Activated naive CD4-positive, alpha-beta T cell treated with anti-CD3 and anti-CD28 coated beads, Interleukin-2, amount 50 U/mL, for 16 hours (primary cell): ENCODE measurements at places on chromosomes 5 and 9.

DNA sequence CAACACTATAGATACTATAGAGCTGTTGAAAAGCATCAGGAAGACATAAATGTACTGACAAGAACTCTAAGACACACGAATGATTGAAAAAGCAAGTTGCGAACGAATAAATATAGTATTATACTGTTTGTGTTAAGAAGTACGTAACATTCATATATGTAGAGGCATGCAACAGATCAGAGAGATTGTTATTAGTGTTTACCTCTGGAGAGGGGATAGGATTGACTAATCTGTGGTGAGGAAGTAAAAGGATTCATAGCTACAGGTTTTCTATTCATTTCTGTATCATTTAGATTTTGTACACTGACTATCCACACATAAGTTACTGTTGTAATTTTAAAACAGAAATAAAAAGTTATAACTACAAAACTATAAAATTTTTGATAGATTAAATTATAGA, 147.6 kb upstream of the SV2C start:
- no peak for DNase-seq

GRCh38 chr5:32144378-32145207, 29.5 kb downstream of the GOLPH3 start:
- DNase-seq = no peak

DNA sequence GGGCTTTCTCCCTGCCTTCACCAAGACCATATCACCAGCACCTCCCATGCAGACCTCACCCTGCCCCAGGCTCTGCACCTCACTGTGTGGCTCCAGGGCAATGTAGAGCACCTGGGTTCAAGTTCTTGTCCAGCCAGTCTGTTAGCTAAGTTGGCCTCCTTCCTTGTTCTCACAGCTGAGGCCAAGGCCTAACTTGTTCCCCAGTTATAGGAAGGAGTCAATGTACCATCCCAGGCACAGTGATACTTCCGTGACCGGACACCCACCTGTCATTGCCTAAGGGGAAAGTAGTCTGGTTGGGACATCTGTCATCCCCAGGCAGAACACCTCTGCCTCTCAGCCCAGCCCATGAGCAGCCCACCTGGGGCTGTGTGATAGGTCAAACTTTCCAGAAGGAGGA, 14.4 kb upstream of the ARAP3 start:
- no peak for DNase-seq

GRCh38 chr5:45038366-45038987, 229.7 kb downstream of the MRPS30 start:
- no peak for DNase-seq

DNA sequence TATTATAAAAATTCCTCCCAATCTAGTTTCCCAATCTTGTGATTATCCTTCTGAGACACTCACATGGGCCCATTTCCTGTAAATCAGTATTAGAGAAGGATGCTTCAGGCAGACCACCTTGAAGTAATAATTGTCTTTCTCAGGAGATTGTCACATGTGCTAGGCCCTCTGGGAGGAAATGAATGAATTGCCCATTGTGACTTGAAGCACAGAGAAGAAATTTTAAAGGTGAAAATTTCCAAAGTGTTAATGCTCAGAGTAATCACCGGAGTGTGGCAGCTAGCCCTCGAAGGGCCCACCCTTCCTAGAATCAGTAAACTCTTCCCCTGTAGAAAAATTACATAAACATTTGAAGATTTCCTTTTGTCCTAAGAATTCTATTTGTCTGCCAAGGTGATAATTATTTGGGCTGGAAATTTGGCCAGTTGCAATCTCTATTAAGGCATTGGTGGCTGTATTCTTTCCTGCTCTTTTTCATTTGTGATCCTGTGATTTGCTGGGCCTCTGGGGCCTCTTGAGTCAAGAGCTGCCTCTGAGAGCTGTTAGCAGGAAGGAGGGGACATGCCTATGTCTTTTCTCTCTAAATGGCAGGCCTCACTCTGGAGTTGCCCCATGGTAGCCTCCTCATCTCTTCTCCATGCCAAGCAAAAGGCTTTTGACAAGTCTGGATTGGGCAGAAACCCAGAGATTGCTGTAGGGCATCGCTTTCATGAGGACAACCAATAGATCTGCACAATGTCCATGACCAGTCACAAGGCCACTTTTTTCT, 371.5 kb upstream of the ACTBL2 start:
- DNase-seq = no peak

GRCh38 chr5:143222287-143223231, 180.9 kb downstream of the NR3C1 start:
- no peak for DNase-seq

DNA sequence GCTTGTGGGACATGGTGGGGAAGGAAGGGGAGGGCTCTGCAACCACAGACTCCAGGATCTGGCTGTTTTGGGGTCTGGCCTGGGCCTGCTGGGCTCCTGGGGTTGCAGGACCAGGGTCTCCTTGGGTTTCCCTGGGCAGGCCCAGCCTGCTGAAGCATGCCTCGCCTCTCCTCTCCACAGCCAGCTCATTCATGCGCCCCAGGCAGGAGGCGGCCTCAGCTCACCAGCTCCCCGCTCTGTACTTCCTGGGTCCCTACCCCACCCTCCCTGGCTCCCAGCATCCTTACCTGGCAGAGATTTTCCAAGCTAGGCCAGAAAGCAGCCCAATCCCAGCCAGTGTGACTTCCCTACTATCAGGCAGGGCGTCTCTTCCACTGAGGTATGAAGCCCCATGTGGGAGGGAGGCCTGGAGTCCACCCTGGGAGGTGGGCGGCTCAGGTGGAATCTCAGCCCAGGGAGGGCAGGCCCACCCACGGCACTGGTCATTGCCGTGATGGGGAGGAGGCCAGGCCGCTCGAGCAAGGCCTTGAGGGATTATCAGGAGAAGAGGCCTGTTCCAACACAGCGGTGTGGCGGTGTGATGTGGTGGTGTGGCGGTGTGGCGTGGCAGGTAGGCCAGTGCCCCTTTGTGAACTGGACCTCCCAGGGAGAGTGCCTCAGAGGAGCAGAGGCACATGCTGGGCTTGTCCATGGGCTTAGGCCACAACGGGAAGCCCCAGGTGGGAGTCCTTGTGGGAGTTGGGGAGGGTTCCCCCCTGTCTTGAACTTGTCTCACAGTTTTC, 103.4 kb downstream of the DAB2IP start:
- DNase-seq = no peak

- no peak for DNase-seq
Observed at GRCh38 chr5:103901885-103902284, 339.3 kb upstream of the NUDT12 start.

GRCh38 chr5:78821536-78822021, 163.5 kb downstream of the ARSB start:
- DNase-seq = no peak

GRCh38 chr5:120917214-120917758, 453.2 kb downstream of the PRR16 start:
- DNase-seq = no peak

DNA sequence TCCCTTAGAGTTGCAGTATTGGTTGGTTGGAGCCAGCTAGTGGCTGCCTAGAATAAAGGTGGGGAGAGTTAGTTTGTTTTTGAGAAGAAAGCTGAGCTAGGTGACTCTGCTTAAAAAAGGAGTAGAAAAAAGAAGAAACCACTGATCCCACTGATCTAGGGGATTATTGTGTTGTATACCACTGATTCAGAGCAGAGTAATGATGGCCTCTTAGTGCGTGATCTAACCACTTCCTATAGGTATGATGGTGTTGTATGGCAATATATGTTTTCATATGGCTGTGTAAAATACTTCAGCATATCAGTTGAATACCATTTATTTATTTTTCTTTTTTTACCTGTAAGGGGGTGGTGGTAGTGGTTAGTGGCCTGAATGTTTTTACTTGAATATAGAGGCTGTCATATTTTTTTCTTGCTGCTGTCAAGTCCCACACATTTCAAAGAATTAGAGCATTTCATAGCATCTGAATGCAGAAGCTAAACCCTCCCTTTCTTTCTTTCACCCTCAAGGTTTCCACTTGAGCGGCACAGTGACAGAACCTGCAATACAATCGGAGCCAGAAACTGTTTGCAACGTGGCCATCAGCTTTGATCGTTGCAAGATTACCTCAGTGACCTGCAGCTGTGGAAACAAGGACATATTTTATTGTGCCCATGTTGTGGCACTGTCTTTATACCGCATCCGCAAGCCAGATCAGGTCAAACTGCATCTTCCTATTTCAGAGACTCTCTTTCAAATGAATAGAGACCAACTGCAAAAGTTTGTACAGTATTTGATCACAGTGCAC, 140.3 kb downstream of the ZSWIM6 start:
- DNase-seq = no peak

DNA sequence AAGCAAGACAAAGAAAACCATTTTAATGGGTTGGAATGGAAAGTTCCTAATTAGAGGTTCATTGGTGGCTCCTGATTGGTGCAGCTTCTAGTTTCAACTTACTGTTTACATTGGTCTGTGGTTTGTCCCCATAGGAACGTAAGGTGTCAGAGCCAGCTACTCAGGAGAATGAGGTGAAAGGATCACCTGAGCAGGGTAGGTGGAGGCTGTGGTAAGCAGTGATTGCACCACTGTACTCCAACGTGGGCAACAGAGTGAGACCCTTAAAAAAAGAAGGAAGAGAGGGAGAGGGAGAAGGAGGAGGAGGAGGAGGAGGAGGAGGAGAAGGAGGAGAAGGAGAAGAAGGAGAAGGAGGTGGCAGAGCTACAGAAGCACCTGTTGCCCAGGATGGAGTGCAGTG, 30.4 kb downstream of the KCNIP1 start:
- no peak for DNase-seq

- DNase-seq = no peak
Observed at GRCh38 chr5:121725450-121725849, 126.2 kb upstream of the FTMT start.

GRCh38 chr5:80097451-80097850, 62.3 kb downstream of the THBS4 start:
- DNase-seq = no peak

- no peak for DNase-seq
Observed at GRCh38 chr5:74576941-74577456, 63.5 kb downstream of the ENC1 start.

GRCh38 chr9:97136421-97136820, 97.5 kb upstream of the CTSV start:
- no peak for DNase-seq

DNA sequence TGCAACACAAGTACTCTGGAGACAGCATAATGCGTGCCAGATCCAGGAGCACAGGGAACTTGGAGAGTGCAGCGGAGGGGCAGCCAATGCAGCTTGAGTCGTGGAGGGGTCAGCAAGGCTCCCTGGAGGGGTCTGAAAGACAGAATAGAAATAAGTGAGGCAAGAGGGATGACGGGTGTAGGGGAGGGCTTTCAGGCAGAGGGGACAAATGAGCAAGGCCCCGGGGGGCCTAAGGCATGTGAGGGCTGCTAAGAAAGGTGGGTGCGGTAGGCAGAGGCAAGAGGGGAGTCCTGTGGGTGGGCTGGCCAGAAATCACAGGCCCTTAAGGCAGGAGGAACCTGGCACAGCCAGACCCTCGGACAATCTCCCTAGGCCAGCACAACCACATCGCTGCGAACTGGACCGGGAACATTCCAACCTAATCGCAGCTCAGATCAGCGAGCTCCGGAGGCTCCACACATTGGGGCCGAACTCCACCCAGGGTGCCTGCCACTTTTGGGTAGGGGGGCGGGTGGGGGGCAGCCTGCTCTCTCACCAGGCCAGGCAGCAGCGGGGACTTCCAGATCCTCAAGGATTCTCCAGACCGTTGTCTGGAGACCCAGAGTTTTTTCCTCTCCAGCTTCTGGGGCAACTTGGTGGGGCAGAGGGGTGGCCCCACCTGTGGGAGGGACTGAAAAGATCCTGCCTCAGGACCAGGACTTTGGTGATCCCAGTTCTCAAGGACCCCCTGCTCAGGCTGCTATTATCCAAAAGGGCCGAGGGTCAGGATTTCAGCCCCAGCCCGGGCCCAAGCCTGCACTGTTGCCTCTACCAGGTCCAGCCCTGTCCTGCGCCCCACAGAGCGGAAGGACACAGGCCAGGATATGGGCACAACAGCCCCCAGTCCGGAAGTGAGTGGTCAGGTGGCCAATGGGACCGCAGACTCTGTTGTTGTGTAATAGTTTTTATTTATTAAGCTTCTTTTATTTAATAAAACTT, 22.7 kb upstream of the CYSTM1 start:
- DNase-seq = no peak

- DNase-seq = no peak
Observed at GRCh38 chr5:82560969-82561368, 282.8 kb upstream of the RPS23 start.

DNA sequence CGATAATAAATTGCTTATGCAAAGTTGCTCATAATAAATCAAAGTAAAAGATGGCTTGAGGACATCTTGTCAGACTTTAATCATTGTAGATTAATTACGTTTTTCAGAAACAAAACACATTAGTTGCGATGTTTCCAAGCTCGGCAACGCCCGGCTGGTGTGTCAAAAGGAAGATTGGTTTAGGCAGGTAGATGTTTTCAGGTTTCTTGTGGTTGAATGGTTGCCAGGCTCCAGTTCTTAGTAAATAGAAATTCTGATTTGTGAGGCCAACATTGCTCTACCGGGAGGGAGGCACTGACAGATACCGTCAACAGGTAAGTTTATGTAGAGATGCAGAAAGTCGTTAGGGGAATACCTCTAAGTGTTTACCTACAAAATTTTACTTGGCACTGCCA, 280.3 kb downstream of the NPR3 start:
- no peak for DNase-seq

DNA sequence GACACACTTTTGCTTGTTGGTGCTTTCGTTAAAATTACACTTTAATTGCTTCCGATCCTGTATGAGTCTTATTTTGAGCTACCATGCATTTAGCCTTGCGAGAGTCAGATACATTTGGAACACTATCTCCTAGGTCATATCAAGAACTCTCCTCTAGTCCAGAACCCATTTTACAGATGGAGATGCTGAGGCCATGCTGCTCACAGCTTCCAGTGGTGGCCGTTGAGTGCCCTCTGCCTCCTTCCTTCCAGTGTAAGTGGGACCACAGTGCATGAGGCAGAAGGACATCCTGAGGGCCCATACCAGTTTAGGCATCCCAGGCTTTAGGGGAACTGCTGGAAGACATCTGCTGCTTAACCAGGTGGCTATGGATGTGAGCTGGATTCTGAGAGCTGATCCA, 6.9 kb downstream of the CCNI2 start:
- no peak for DNase-seq

DNA sequence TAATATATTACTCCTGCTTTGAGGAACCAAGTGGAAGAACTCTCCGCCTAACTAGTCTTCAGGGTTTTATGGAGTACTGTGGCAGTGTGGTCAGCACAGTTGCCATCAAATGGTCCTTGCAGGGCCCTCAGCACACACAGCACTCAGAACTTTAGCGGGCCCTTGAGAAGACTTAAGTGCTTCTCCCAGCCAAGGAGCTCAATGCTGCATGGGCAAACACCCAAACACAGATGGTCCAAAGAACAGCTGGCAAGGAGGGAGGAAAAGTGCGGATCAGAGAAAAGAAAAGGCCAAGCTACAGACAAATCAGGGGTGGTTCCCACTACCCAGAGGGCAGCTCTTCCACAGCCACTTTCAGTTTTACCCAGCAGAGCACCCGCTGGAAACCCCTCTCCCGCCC, 98.6 kb downstream of the SPOCK1 start:
- no peak for DNase-seq

- no peak for DNase-seq
Observed at GRCh38 chr5:38642189-38642911, 85.9 kb upstream of the LIFR start.
